ENCODE measurements at places on chromosomes 5 and 9.

DNA sequence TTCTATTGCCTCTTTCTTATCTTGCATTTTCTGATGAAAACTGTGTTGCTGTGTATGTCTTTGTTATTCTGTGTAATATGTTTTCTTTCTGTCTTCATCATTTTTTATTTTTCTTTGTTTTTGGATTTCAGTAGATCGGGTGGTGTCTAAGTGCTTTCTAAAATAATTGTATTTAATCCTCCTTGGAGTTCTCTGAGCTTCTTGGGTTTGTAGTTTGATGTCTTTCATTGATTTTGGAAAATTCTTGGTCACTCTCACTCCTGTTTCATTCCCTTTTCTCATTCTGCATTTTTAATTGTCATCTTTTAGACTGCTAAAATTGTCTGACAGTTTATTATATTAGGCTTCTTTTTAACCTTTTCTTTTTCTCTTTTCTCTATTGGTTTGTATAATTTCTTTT lies 560.5 kb downstream of the IRX1 start:
- no peak overlapping the region for H3K27ac ChIP-seq
- H3K27me3 ChIP-seq: no peaks in the 10 kb centered on the region
- no peaks in the 10 kb centered on the region for H3K4me1 ChIP-seq
- DNase-seq: no peak
- no peak overlapping the region for H3K4me3 ChIP-seq
- peaks cover 13% of the 10 kb centered on the region for H3K36me3 ChIP-seq

DNA sequence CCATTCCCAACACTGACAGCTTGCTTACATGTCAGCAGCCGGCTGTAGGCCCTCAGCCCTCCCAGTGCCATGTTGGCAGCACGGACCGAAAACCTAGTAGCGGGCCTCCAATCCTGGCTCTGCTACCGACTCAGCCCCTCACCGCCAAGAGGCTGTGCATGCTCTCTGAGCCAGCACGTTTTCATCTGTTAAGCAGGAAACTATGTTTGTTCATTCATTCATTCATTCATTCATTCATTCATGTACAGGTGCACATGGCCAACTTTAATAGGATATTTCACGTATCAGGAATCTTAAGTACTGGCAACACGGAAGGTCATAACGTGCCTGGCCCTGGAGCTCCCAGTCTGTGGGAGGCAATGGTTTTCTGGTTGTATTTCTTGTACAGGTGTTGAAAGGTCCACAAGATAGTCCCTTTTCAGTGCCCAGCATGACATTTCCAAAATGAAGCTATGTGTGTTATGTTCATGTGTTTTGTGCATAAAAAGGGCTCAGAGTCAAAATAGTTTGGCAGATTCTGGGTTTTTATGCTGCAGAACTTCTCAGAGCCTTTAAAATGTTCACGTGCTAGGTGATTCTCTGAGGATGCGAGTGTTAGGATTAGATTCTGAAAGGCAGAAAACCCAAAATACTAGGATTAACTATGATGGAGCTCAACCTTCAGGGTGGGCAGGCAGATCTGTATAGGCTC lies 17.7 kb downstream of the SUSD3 start:
- DNase-seq: no peak
- peaks cover 22% of the 10 kb centered on the region for H3K4me1 ChIP-seq
- H3K27ac ChIP-seq: no peak overlapping the region
- H3K27me3 ChIP-seq: peaks cover 3% of the 10 kb centered on the region

DNA sequence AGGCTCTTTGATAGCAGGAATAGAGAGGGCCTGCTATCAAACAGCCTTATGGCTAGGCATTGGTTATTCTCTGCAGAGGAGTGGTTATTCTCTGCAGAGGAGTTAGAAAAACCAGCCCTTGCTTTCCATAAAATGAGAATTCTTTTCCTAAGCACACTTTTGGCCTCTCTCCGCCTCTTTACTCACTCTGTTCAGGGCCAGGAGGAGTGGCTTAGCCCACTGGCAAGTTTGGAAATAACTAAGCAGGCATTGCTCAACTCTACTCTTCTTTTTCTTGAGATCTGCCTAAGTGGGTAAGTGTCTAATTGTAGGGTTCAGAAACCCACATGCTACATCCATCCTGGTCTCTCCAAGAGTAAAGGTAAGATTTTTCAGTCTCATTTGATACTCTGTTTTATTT lies 341.7 kb downstream of the KIAA0825 start:
- no peak overlapping the region for H3K4me3 ChIP-seq
- H3K4me1 ChIP-seq: peaks cover 2% of the 10 kb centered on the region
- H3K27me3 ChIP-seq: no peaks in the 10 kb centered on the region
- no peaks in the 10 kb centered on the region for H3K36me3 ChIP-seq
- DNase-seq: no peak

DNA sequence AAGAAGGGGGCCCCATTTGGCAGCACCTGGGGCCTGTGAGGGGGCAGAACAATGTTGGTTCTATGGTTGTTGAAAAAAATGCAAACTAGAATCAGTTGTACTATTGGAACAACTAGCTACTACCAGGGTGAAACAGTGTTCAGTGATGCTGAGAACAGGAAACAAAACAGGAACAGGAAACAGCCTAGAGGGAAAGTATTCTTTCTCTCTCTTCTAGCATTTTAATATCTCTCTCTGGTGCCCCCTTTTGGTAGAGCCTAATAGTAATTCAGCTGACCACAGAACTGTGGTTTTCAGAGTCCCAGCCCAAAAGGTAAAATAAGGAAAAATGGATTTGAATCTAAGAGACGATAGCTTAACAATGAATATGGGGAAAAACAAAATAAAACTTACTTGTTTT lies 138.0 kb upstream of the KCNN2 start:
- no peaks in the 10 kb centered on the region for H3K36me3 ChIP-seq
- no peak overlapping the region for H3K27ac ChIP-seq

- no peaks in the 10 kb centered on the region for H3K27me3 ChIP-seq
- H3K4me3 ChIP-seq: no peak overlapping the region
- H3K36me3 ChIP-seq: no peaks in the 10 kb centered on the region
- H3K4me1 ChIP-seq: peaks cover 5% of the 10 kb centered on the region
- H3K27ac ChIP-seq: no peak overlapping the region
Observed at GRCh38 chr9:70615464-70616138, 201.1 kb upstream of the KLF9 start.

DNA sequence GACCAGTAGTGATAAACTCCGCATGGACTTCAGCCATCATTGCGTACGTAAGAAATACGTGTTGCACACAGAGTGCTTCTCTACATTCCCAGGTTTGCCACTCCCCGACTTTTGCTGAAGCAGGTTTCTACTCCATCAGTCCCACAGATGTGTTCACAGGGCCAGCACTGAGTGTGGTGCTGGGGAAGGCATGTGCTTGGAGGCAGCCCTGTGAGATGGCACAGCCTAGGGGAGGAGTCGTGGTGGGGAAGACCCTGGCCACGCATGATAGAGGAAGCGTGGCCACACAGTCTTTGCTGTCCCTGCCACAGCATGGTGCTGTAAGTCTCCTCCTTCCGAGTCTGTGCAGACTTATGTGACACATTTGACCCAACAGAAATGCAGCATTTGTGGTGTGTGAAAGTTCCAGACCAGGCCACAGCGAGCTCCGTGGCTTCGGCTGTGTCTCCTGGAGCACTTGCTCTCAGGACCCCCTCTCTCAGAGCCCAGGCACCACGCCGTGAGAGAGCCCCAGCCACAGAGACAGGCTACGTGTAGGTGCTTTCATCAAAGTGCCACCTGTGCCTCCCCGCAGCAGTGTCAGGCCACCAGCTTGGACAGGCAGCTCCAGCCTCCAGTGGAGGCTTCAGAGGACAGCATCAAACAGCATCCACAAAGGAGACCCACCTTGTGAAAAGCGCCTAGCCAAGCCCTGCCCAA lies 197.8 kb downstream of the AUH start:
- H3K36me3 ChIP-seq: no peaks in the 10 kb centered on the region
- peaks cover 6% of the 10 kb centered on the region for H3K27me3 ChIP-seq
- H3K4me1 ChIP-seq: peaks cover 30% of the 10 kb centered on the region
- peak overlapping the region; percentile 92 for H3K27ac ChIP-seq
- no peak for DNase-seq
- H3K4me3 ChIP-seq: no peak overlapping the region

DNA sequence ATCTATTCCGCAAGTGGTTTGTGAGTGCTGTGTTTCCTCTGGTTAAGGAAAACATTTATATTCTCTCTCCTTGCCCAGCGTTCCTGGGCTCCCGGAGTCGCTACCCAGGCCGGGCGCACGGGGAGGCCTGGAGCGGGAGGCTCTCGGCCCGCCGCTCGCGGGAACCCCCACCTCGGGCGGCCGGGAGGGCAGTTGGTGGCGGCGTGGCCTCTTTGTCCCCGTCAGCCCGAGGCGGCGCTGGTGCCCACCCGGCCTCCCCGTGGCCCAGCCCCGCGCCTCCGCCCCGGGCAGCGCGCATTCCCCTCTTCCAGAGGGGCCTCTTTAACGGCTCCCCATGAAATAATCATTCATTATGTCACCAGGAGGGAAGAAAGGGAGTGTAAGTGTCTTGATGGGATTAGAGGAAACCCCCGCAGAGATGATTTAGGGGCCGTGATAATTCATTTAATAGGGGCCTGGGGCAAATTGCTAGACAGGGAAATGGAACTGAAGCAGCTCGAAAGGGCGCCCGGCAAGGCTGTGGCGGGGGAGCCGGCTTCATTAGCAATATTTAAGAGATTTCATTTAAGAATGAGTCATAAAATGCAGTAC lies 181.9 kb upstream of the TBCA start:
- peak; percentile 78 for DNase-seq
- H3K4me3 ChIP-seq: peak overlapping the region; percentile 74
- H3K27ac ChIP-seq: no peak overlapping the region
- H3K27me3 ChIP-seq: peaks cover 88% of the 10 kb centered on the region

GRCh38 chr5:137200906-137201700 lies 298.0 kb downstream of the SPOCK1 start:
- no peak for DNase-seq
- H3K27me3 ChIP-seq: peaks cover 5% of the 10 kb centered on the region
- peaks cover 15% of the 10 kb centered on the region for H3K4me1 ChIP-seq
- H3K36me3 ChIP-seq: no peaks in the 10 kb centered on the region
- no peak overlapping the region for H3K27ac ChIP-seq
- H3K4me3 ChIP-seq: no peak overlapping the region

DNA sequence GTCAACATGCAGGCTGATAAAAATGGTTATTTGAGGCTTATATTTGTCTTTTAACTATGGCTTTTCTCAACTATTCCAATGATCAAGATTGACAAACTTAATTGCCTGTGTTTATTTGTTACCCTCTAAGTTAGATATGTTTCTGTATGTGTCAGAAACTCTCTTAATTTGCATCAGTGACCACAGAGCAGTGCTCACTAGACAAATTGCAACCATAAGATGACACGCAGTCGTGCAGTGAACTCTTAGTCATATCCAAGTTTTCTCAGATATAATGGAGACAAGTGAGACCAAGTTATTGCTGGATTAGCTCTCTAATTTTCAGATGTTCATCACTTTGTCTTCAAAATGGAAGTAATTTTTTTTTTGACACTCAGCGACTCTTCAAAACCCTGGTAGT lies 342.2 kb upstream of the RFX3 start:
- H3K27ac ChIP-seq: no peak overlapping the region
- H3K4me3 ChIP-seq: no peak overlapping the region
- H3K36me3 ChIP-seq: peaks cover 27% of the 10 kb centered on the region

- H3K4me3 ChIP-seq: no peak overlapping the region
- peaks cover 24% of the 10 kb centered on the region for H3K27me3 ChIP-seq
- no peak overlapping the region for H3K27ac ChIP-seq
- no peaks in the 10 kb centered on the region for H3K36me3 ChIP-seq
- peaks cover 46% of the 10 kb centered on the region for H3K4me1 ChIP-seq
Observed at GRCh38 chr9:93861736-93862358, 93.3 kb downstream of the BARX1 start.

DNA sequence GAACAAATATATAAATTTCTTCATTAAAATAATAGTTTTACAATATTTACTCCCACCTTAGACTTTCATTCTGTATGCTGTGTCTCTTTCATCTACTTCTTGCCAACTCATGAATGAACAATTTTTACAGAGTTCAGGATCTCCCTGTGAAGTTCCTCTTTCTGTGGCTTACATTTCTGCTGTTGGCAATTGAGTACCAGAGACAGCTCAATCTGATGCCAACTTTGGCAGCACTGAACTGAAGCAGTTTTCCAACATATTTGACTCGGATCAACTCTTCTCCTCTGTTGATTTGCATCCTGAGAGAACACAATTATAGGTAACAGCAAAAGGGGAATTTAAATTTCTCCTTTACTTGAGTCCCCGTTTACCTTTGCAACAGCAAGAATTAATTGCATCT lies 1262.2 kb downstream of the EFNA5 start:
- H3K4me1 ChIP-seq: no peaks in the 10 kb centered on the region
- H3K27me3 ChIP-seq: no peaks in the 10 kb centered on the region
- no peak overlapping the region for H3K27ac ChIP-seq
- no peaks in the 10 kb centered on the region for H3K36me3 ChIP-seq
- H3K4me3 ChIP-seq: no peak overlapping the region

DNA sequence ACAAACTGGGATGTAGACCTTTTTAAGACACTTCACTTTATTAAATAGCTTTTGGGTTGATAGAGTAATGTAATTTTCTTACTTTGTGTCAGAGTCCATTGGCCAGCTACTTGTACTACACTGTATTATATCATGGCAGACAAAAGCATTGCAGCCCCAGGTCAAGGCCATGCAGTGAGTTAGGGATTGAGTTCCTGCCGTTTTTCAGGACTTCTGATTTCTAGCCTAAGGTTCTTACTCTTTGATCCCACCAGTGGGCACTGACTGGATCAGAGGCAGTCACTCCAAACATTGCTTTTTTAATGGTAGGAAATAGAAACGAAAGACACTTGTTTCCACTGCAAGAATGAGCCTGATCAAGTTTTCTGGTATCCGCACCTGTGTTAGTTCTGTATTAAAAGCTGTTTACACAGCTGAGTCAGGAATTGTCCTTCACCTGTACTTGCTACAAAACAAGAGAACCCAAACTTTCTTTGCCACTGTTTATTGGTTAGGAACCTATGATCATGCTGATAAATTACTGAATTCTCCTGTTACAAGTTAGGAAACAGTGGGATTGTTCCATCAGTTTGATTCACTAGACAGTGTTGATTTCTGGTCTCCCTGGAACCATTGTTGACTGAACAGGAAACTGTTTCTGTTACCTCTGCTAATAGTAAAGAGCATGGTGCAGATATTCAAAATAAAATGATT lies 22.1 kb downstream of the LRRC70 start:
- no peak overlapping the region for H3K4me3 ChIP-seq
- DNase-seq: no peak
- no peaks in the 10 kb centered on the region for H3K27me3 ChIP-seq

All from nephron progenitor cell (in vitro differentiated cells).